ENCODE measurements at places on chromosomes 3 and 15.
A peak's percentile ranks its signal among the peaks of the same experiment; 100 is the strongest.

- no peak for DNase-seq
Measured at GRCh38 chr3:62252438-62253157, 120.8 kb downstream of the FEZF2 start.

DNA sequence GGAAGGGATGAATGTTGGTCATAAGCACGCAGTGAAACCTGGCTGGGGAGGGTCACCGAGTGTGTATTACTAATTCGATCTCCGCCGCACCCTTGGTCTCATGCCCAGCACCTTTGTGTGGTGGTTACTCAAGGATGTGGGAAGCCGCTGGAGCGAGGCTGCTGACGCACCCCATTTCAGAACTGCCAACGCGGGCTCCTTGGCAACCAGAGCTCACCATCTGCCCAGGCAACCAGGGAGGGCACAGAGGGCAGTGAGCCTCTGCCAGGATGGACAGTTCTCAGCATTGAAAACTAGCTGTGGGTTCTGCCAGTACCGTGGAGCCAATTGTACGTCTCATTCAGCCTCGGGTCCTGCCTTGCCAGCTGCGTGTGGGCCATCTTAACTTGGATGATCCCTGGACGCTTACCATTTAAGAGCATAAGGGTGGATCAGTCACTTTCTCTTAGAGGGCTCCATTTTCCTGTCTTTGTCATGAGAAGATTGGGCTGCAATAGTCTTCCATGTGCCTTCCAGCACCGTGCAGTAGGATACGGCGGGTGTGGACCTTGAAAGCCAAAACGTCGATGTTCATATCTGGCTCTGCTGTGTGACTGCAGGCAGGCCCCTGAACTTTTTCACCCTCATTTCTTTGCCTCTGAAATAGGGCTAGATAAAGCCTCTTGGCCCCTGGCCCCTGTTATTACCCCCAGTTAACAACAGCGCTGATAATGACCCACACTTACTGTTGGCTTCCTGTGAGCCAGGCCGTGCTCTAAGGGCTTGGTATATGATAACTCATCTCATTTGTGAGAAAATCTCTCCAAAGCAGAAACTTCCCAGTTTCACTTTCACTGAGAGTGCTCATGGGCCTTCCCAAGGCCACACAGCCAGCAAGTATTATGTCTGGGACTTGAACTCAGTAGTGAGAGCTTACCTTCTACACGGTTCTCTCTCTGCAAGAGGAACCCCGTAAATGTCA, 238.8 kb downstream of the OPA1 start:
- DNase-seq = no peak

GRCh38 chr3:149581681-149582370, 76.0 kb downstream of the WWTR1 start:
- DNase-seq = no peak

DNA sequence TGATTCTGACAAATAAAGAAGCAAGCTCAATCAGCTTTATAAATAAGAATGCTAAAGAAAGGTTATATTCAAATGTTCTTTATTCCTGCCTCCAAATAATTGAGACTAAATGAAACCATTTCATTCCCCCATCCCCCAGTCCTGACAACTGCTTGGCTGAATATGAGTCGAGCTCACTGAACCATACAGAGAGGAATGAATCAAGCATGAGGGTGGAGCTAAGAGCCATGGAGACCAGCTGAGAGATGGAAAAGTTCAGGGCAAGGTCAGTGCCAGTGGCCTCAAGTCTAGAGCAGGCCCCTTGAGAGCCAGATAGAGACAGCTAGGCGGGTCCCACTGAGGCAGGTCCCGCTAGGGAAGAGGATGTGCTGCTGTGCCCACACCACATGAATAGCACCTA, 188.7 kb upstream of the EIF1B start:
- no peak for DNase-seq

DNA sequence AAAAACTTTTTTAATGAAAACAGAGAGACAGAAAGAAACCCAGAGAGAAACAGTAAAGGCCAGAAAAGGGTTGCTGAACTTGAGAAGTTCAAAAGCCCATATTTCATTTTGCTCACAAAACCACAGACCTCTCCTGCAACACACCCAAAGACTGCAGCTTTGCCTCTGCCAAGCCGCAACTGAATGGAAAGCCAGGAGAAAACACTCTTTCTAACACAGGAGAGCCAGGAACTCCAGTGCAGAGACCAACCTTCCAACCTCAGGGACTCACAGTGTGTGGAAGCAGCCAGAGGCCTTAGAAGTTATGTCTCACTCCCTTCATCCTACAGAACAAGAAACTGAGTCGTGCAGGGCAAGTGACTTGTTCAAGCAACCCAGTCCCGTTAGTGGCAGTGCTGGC, 163.1 kb upstream of the HES1 start:
- DNase-seq = no peak

- DNase-seq = no peak
Measured at GRCh38 chr15:25883463-25884259, 20.5 kb upstream of the ATP10A start.

DNA sequence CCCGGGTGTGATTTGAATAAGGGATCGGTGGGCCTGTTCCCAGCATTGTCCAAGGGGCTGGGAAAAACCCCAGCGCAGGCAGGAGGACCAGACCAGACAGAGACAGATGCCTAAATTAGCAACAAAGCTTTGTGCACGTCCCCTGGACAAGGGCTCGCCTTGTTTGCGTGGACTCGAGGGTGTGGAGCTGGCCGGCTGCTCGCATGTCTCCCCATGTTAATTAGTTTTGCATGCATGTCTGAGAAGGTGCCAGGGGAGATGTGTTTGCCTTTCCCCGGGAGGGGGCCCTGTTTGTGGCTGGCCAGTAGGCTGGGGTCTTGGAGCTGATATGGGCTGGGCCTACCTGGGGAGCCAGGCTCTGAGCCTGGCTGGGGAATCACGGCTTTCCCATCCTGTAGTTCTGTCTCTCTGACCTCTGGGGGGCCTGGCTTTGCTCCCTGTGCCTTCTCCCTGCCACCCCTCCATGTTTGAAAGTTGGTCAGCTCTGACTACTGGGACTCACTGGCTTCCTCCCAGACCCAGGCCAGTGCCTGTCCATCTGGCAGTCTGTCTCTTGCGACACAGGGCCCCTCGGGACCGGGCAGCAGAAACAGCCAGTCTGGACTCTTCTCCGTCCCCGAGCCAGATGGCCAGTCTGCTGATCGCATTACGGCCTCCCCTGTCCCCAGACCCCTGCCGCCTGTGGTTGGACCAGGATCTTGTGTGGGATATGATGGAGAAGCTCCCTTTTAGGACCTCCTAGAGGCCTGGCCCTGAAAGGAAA, 55.4 kb upstream of the POLG start:
- DNase-seq = no peak

- no peak for DNase-seq
Measured at GRCh38 chr3:34254285-34254684, 455.9 kb downstream of the PDCD6IP start.

- no peak for DNase-seq
Measured at GRCh38 chr3:64901522-64901885, 213.7 kb upstream of the ADAMTS9 start.

DNA sequence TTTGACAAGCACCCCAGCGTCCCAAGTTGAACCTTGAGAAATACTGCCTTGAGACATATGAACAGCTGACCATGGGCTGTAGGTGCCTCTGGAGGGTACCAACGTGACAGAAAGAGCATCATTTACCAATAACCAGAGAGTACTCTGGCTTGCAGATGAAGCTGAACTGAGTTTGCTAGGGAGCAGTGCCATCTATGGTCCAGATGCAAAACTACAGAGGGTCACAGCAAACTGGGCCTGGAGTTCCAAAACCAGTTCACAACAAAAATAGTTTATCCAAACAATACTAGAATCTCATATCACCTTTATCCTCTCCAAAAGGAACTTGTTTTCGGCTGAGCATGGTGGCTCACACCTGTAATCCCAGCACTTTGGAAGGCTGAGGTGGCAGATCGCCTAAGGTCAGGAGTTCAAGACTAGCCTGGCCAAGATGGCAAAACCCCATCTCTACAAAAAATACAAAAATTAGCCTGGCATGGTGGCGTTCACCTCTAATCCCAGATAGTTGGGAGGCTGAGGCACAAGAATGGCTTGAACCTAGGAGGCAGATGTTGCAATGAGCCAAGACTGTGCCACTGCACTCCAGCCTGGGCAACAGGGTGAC, 69.3 kb downstream of the CHAC1 start:
- DNase-seq = peak; percentile 8

DNA sequence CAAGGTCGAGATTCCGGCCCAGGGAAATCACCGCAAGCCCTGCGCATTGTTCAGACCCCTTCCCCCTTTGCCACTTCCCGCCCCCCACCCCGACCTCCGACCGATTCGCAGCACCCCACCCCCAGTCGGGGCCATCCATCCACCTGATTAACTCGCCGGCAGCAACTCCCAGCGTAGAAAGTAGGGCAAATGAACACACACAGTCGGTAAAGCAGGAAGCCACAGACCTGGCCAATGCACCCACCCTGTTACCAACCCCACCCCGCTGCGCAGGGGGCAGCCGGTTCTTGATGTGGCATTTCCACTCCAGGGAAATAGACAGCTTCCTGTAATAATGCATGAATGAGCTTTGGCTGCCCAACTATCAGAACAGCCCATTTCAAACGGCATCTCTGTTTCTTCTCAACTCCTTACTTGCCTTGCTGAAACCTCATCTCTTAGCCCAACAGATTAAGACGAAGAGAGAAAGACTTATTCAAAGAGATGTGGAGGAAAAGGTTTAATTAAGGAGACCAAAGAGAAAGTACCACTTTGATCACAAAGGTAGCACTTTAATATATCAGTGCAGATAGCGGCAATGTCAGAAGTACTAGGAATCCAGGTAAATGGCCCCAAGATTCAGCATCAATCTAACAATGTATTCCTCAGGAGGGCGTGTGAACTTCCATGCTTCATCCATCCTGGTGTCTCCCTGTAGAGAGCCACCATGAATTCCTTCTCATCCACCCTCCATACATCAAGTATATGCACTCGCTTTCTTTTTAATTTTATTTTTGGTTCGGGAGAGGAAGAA, 1.9 kb downstream of the TNIK start:
- peak; percentile 85 for DNase-seq

DNA sequence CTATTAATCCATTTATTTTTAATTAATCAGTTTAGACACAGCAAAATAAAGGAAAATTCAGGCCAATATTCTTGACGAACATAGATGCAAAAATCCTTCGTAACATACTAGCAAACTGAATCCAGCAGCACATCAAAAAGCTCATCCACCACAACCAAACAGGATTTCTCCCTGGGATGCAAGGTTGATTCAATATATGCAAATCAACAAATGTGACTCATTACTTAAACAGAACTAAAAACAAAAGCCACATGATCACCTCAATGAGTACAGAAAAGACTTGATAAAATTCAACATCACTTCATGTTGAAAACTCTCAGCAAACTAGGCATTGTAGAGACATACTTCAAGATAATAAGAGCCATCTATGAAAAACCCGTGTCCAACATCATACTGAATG, 364.1 kb upstream of the THBS1 start:
- DNase-seq = no peak

- no peak for DNase-seq
Measured at GRCh38 chr3:131636266-131636775, 133.6 kb upstream of the MRPL3 start.

DNA sequence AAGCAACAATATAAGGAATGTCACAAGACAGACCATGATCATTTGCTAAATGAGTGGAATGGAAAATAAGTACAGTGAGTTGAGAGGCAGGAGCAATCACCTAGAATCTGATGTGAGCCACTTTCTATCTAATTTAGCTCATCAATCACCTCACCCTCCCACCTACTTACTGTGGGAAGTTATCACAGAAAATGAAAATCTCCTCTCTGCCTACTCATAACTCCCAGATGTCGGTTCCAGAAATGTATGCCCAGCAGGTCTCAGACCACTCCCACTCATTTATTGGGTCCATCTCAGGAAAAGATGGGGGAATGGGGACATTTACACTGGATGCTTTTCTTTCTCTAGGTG, 270.9 kb downstream of the FHIT start:
- DNase-seq = no peak

DNA sequence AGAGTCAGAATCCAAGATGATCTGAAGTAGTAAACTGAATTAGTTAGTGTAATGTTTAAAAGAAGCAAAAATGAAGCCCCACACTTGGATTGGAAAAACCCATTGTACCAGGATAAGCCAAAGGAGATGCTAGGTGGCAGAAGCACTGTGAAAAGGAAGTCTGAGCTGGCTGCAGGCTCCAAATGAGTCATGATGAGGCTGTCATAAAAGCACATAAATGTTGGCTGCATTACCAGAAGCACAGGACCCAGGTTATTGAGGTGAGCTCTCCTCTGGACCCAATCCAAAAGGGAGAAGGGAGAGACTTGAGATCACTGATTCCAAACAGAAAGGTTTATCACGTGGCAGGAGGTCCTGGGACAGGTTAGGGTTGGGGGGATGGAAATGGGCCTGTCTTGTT, 3.2 kb upstream of the ACAN start:
- DNase-seq = no peak

DNA sequence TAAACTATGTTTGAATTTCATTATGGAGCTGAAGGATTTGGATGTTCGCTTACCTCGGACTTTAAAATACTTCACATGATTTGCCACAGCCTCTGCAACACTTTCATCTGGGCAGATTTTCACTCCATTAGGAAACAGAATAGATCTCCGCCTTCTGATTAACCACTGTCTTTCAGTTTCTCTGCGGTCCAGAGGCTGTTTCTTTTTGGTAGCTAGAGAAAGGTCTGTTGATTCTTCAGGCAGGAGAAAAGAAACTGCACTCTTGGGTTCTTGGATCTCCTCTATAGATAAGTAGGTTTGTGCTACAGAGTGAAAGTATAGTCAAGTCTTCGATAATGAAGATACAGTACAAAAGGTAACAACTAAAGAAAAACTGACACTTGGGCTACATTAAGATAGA, 844 bp downstream of the IMPG2 start:
- DNase-seq = no peak

GRCh38 chr3:71753701-71754609, at the start of gene GPR27:
TSS of gene GPR27 (plus strand) at chr3:71753855. CDS start at chr3:71754050, 195 bp downstream.
- no peak for DNase-seq

- DNase-seq = no peak
Measured at GRCh38 chr3:58459160-58459559, 25.5 kb upstream of the PDHB start.

GRCh38 chr15:55222588-55222987, 25.8 kb upstream of the RSL24D1 start:
- DNase-seq = no peak

DNA sequence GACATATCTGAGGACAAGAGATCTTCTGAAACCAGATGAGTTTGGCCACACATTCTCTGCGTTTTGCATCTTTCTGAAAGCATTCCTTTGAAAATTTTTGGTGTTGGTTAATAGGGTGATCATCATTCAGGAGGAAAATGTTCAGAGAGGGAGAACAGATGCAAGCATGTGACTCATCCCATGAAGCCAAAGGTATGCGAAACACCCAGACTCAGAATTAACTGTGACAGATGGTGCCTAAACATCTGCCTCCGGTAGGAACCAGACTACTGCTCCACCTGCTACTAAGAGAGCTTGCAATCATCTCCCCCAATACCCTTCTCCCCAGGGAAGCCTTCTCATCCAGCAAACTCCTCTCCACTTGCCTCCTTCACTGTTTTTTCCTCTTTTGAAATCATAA, 46.2 kb downstream of the TRIM69 start:
- DNase-seq = no peak

DNA sequence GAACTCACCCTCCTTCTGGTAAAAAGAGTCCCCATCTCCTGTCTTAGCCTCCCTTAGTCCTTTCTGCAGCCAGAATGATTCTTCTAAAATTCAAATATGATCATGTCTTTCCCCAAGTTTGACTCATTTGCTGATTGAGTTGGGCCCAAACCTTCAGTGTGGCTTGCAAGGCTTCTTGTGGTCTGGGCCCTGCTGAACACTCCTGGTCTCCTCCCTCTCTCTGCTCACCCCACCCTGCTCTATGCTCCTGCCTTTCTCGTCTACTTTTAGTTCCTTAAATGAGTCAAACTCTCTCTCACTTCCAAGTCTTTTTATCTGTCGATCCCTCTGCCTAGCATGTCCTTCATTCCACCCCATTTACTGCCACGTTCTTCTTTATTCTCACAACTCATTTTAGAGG, 72.6 kb downstream of the CCR1 start:
- DNase-seq = no peak

Data from T-helper 2 cell (primary cell).